Activated CD4-positive, CD25-positive, alpha-beta regulatory T cell treated with anti-CD3 and anti-CD28 coated beads, Interleukin-2, amount 50 U/mL, for 72 hours (primary cell): ENCODE measurements at places on chromosomes 7 and 10.
A peak's percentile ranks its signal among the peaks of the same experiment; 100 is the strongest.

DNA sequence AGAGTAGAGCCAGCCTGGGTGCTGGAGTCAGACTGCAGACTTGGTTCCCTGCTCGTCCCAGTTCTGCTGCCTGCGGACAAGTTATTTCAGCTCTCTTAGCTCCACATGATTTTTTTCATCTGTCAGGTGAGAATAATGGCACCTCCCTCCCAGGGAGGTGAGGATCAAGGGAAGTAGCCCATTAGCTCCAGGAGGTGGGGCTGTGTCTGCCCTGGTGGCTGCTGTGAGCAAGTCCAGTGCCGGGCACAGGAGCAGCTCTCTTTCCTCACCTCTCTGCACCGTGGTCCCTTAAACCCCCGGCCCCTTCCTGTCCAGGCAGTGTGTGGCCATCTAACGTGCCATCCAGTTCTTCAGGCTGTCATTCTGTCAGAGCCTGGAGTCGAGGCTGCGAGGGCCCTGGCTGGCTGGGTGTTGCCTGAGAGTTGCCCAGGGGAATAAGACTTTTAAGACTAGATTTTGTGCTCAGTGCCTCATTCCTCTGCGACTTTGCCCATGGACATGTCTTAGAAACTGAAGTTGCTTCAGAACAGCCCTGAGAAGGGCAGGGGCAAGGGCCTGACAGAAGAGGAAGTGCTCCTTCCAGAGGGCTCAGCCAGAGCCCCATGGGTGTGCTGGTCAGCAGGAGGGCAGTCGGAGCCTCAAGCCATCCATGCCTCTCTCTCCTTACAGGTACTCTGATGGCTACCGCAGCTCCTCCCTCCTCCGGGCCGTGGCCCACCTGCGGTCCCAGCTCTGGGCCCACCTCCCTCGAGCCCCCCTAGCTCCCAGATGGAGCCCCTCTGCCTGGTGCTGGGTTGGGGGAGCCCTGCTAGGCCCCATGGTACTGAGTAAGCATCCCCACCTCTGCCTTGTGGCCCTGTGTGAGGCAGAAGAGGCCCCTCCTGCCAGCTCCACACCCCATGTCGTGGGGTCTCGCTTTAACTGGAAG is 5.0 kb downstream of the ABCB8 start:
- no peak for DNase-seq

- no peak for DNase-seq
Observed at GRCh38 chr7:90433221-90433620, 30.0 kb downstream of the CLDN12 start.

DNA sequence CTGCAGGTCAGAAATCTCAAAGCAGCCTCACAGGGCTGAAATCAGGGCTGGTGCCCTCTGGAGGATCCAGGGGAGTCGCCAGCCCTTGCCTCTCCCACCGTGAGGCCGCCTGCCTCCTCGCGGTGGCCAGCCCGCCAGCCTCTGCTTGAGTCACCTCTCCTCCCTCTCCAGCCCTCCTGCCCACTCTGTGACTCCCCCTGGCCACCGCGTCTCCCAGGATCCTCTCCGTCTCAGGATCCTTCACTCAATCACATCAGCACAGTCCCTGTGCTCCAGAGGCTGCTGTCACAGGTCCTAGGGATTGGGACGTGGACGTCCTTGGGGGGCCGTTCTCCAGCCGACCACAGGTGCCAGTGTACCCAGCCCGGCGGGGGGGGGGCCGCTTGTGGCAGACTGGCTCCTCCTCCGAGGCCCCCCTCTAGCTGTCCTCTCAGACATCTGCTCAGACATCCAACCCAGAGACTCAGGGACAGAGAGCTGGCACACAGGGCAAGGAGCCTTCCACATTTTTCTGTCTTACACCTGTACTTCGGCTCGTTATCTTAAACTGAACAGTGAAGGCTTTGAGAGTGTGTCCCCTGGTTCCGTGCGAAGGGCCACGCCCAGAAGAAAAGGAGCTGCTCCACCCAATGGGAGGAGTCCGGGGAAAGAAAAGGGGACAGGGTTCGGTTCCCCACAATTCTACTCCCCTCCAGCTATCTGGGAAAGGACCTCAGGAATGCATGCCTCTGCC is 9.4 kb upstream of the PPP2R2D start:
- DNase-seq, result no peak

DNA sequence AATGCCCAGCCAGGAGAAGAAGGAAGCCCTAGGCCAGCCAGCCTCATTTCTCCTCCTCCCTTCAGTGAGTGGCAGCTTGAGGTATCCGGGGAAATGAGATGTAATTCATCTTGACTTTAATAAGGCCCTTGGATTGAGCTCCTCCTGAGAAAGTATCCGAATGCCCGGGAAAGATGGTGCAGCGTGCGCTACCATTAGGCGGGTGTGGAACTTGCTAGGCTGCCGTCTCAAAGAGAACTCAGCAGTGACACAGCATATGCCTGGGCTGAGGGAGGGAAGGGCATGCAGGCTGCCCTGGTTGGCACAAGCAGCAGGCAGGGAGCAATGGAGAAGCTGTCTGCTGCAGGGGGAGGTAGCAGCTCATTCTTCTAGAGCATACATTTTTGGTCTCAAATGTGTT is 659.8 kb upstream of the FOXK1 start:
- no peak for DNase-seq

- DNase-seq, result no peak
Observed at GRCh38 chr10:51201947-51202346, 127.7 kb downstream of the PRKG1 start.

DNA sequence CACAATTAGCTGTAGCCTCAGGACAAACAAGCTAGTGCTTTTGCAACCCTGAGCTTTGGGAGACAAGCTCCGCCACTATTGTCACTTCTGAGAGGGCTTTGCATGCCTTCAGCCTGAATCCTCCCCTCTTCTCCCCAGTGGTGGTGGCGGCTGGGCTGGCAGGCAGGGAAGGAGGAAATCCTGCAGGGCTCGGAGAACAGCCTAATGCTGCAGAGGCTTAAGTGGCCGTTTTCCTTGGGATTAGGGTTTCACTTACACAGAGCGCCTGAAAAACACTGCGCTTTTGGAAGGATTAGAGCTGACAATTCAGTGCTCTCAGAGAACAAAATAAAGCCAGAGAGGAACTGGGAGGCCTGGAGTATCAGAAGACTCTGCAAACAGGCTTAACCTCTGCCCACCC is 71.3 kb downstream of the PAX2 start:
- DNase-seq, result no peak

- DNase-seq, result no peak
Observed at GRCh38 chr7:111639934-111640333, 77.6 kb upstream of the IMMP2L start.

DNA sequence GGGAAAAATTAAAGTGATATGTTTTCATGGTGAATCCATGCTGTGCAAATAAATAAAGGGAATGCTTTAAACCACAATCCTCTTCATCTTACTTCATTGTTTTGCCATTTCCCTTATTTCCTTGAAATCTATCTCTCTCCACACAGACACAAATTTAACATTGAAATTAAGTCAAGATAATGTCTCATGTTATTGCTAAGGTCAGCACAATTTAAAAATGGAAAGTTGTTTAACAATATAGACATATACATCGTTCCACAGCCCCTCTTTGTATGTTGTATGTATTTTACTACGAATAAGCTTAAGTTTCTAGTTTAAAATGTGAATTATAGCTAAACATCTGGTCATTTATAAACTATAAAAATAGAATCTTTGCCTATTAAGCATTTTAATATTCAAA is 256.9 kb downstream of the PLXDC2 start:
- no peak for DNase-seq

- no peak for DNase-seq
Observed at GRCh38 chr10:4839353-4839752, 13.3 kb downstream of the AKR1E2 start.

DNA sequence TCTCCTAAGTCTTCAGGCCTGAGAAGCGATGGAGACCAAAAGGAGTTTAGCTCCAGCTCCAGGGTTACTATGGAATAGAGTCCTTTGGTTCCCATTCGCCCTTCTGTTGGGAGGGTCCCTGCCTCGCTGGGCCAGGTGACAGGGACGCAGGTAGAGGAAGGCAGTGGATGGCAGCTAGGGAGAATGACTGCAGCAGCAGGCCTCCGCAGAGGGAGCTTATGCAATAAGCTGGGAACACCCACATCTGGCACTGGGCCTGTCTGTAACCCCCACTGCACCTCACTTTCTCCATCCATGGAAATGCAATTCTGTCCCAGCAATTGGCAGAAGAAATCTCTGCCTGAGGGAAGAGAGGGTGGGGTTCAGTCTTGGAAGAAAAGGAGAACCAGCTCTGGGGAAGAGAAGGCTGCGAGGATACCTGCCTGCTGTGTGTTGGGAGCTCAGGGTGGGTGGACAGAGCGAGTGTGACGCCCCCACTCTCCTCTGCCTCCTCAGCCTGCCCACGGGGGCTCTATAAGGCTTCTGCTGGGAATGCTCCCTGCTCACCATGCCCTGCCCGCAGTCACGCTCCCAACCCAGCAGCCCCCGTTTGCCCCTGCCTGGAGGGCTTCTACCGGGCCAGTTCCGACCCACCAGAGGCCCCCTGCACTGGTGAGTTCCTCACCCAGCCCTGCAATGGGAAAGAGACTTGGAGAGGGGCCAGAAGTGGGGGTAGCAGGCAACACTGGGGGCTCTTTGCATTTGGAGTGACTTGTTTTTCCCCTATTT is 10.3 kb downstream of the EPHB6 start:
- DNase-seq, result no peak

- DNase-seq, result no peak
Observed at GRCh38 chr7:36747280-36748016, 23.2 kb upstream of the AOAH start.

GRCh38 chr7:73532224-73532623 is 10.1 kb upstream of the BAZ1B start:
- no peak for DNase-seq

DNA sequence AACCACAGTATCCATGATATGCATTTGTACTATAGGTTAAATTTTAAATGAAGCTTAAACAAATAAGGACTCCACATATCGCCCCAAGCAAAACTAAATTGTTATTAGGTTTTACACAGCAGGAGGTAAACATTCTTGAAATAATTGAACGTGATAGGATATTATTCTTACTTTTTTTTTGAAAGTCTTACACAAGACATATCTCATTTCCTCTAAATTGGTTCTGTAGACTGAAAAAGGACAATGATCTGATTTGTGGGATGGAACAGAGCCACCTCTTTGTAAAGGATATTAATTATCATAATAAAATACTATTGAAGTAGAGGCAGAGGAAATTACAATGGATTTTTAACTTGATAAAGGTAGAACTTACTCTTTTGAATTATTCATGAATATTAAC is 155.1 kb upstream of the SEMA3D start:
- no peak for DNase-seq

- no peak for DNase-seq
Observed at GRCh38 chr10:95815701-95816240, 59.8 kb downstream of the ENTPD1 start.

- DNase-seq, result no peak
Observed at GRCh38 chr7:155533120-155533826, 13.1 kb downstream of the CNPY1 start.

DNA sequence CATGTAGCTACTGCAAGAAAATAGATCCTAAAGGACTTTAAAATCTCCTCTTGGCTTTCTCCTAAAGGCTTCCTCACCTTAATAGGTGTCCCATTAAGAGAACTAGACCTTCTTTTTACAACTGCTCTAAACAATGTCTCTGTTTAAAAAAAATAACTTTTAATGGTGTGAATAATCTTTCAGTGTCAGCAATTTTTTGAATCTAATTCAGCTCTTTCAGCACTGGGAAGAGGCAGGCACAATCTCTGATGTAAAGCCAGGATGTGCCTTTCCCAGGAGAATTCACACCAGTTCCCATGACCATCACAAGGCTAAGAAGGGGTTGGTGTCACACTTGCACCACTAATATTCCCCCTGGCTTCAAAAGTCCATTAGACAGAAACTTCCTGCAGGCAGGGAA is 254.6 kb downstream of the XPNPEP1 start:
- no peak for DNase-seq

- no peak for DNase-seq
Observed at GRCh38 chr7:105021967-105022366, 8.0 kb downstream of the KMT2E start.

GRCh38 chr7:77338883-77339629 is 77.1 kb downstream of the GSAP start:
- no peak for DNase-seq

- DNase-seq, result no peak
Observed at GRCh38 chr10:12500381-12501303, 151.3 kb downstream of the CAMK1D start.

DNA sequence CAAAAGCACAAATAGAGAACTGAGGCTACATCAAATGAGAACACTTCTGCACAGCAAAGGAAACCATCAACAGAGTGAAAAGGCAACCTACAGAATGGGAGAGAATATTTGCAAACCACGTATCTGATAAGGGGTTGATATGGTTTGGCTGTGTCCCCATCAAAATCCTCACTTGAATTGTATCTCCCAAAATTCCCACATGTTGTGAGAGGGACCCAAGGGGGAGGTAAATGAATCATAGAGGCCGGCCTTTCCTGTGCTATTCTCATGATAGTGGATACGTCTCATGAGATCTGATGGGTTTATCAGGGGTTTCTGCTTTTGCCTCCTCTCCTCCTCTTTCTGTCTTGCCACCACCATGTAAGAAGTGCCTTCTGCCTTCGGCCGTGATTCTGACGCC is 120.6 kb upstream of the FRMD4A start:
- no peak for DNase-seq

DNA sequence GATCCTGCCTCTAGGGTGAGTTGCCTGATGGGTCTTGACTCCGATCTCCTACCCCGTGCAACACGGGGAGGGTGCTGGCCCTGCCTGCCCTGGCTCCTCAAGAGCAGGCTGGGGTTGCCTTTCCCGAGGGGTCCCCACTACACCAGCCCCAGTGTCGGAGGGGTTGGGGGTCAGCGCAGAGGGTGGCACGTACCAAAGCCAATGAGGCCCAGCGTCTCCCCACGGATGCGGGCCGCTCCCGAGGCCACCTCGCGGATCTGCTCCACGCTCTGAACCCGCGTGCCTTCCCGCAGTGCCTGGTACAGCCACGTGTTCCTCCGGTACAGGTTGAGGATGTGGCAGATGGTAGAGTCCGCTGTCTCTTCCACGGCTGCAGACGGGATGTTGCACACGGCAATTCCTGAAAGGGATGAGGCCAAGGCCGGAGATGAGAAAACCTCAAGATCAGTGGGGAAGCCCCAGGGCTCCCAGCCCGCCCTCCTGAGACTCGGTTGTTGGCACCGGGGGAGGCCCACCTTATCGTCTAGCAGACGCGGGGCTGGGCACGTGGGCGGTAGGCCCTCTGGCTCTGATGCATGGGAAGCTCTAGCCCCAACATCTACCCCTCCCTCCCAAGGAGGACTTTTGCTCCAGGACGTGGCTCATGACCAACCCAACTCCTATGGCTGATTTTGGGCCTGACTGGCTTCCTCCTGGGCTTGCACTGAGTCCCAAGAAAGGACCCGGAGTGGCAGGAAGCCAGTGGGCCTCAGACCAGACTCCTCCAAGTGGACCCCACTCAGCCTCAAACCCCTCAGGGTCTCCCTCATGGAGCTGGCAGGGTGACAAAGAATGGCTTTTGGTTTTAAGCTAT is 56.1 kb downstream of the ZRANB1 start:
- DNase-seq, result peak; percentile 11
